ENCODE measurements at places on chromosomes 2 and 18.

DNA sequence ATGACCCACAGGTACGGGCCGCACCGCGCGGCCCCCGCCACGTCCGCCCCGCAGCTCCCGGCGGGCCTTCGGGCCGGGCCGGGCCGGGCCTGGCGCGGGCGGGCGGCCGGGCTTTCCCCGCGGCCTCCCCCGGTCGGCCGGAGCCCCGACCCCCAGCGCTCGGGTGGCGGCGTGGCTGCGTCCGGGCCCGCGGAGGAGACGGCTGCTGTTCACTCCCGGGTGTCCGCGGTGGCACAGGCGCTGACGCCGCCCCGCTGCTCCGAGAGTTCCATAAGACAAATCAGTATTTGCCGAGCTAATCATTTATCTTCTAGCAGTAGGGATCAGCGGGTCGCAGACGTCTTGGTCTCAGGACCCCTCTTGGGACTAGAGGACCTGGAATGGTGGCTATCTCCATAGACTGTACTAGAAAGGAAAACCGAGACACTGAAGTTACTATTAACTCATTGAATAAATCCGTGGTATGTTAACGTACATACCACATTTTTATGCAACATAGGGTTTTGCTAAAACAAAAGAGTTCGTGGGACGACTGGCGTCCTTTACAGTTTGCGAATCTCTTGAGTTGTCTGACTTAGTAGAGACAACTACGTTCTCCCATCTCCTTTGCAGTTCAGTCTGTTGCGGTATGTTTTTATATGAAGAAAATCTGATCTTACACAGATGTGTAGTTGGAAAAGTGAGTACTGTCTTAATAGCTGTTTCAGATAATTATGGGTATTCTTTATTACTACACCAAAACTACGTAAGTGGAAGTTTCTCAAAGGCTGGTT, 500 bp downstream of the LIMS1 start:
- peak; percentile 19 for DNase-seq

GRCh38 chr2:96546321-96546720, 9.8 kb downstream of the ARID5A start:
- no peak for DNase-seq

GRCh38 chr18:12011199-12011956, 30.1 kb downstream of the IMPA2 start:
- no peak for DNase-seq

GRCh38 chr18:5439986-5440696, 103.7 kb downstream of the EPB41L3 start:
- no peak for DNase-seq

DNA sequence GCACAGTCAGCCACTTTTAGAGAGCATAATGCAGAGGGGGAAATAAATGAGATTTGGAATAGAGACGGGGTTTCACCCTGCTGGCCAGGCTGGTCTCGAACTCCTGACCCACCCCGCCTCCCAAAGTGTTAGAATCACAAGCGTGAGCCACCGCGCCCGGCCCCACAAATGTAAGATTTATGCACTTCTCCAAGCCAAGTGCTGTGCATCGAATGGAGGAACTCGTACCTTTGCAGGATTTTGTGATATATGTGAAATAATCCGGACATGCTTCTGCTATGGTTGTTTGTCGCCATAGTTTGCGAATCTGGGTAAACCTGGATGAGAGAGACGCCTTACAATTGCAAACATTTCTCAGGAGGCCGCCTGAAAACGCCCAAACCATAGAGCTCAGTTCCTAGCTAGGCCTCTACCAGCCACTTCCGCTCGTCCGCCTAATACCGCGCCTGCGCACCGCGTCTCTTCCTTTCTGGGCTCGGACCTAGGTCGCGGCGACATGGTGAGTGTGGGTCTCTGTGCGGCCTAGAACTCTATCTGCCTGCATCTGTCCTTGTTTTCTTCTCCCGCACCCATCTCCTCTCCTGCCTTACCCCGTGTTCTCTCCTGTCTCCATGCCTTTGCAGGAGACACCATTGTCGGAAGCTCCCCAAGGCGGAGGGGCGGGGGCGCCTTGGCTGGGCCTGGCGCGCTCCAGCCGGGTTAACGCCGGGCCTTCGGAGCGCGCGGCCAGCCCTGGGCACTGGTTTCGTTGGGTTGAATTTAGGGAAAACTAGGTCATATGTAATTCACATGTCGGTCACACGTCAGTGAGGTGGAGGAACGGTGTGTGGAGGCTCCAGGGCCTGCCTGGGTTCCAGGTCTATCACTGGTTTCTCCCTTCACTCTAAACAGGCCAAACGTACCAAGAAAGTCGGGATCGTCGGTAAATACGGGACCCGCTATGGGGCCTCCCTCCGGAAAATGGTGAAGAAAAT, at the start of gene RPL37A:
Gene RPL37A, plus strand, starts transcription at position 466 of the 974 bp plus-strand sequence. Its CDS starts 31 bp downstream, at position 497.
- DNase-seq = peak; percentile 98

DNA sequence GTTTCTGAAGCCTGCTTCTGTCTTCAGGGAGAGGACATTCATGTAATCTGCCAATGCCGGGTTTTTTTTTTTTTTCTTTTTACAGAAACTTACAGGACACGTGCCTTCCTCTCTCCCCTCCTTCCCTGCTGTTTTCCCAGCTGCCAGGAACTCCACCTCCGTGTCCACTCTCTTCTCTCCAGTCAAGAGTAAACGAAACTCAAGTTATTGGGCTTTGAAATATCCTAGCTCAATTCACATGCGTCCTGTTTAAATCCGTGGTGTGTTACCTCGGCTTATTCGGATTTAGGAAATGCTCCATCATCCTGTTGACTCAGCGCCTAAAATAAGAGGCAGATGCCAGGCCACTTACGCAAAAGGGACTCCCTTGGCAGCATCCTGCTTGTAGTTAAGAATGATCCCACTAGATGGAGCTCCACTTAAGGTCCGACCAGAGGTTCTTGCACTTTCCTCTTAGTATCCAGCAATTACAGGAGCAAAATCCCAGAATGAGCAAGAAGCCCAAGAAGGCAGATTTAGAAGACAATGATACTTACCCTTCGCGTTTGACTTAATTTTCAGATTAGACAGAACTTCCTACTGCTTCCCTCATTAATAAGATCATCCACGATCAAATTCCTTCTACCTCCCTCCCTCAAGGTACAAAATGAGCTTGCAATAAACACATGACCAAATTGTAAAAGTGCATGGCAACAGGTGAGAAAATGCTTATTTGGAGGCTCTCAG, 97.2 kb upstream of the ZCCHC2 start:
- DNase-seq = peak; percentile 92

DNA sequence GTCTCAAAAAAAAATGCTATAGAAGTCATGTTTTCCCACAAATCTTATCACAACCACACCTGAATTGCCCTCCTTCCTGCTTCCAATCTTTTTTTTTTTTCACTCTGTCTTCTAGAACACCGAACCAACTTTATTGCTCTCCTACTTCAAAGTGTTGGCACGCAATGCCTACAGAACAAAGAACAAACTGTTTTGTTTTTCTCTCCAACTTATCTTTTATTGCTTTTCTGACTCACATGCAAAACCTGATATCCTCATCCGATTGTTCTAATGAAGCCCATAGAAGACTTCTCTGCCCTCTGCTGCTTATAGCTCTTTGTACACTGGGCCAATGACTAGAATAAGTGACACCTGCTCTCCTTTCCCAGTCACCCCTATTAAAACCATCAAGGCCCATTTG, 602.8 kb downstream of the EPHA4 start:
- DNase-seq = no peak

GRCh38 chr2:208047840-208048239, 22.5 kb upstream of the PLEKHM3 start:
- no peak for DNase-seq

GRCh38 chr2:74573747-74574562, 19.4 kb downstream of the DOK1 start:
- no peak for DNase-seq

DNA sequence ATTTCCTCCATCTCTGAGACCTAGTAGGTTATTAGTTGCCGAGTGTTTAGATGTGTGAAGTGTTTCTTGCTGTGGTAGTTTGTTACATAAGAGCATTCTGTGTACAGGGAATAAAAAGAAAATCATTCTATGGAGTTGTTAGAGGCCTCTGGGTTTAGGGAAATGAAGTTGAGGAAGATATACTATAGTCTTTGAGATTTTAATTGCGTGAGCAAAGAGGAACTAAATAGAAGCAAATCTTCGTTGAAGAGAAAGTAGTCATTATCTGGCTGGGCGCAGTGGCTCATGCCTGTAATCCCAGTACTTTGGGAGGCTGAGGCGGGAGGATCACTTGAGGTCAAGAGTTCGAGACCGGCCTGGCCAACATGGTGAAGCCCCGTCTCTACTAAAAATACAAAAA, 19.0 kb downstream of the USP39 start:
- no peak for DNase-seq

DNA sequence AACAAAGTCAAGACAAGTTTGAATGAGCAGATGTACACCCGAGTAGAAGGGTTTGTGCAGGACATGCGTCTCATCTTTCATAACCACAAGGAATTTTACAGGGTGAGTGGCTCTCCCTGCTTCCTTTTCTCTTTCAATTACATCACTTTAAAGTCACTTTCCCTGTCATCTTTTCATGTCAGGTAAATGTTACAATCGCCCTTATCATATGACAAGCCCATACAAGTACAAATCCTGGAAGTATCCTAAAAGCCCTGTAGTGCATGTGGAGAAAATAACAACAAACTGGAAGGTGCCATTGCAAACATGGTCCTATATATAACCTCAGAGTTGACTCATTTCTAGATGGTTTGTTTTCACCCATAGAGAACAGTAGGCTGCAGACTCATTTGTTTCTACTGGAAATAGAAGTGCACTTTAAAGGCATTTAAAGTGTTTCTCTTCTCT, 126.0 kb downstream of the SP100 start:
- no peak for DNase-seq

DNA sequence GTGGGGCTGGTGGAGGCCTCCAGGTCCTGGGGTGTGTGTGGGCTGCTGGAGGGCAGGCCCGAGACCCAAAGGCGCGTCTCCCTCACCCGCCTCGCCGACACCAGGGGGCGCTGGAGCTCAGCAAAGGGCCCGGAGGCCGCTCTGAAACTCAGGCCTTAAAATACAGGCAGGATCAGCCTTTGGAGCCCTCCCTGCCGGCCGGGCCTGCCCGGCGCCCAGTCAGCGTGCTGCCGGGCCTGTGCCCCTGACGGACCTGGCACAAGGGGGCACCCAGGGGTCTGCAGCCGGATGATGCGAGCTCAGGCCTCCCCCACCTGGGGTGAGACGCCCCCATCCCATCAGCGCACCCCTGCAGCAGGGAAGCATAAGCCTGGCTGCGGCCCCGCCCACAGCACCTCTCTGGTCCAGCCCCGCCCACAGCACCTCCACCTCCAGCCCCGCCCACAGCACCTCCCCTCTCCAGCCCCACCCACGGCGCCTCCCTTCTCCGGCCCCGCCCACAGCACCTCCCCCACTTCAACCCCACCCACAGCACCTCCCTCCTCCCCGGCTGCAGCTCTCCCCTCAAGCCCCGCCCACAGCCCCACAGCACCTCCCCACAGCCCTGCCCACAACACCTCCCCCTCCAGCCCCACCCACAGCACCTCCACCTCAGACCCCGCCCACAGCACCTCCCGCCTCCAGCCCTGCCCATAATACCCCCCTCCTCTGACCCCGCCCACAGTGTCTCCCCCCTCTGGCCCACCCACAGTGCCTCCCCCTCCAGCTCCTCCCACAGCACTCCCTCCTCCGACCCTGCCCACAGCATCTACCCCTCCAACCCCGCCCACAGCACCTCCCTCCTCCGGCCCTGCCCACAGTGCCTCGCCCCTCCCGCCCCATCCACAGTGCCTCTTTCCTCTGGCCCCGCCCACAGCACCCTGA, 92.8 kb upstream of the OTOS start:
- peak; percentile 69 for DNase-seq

DNA sequence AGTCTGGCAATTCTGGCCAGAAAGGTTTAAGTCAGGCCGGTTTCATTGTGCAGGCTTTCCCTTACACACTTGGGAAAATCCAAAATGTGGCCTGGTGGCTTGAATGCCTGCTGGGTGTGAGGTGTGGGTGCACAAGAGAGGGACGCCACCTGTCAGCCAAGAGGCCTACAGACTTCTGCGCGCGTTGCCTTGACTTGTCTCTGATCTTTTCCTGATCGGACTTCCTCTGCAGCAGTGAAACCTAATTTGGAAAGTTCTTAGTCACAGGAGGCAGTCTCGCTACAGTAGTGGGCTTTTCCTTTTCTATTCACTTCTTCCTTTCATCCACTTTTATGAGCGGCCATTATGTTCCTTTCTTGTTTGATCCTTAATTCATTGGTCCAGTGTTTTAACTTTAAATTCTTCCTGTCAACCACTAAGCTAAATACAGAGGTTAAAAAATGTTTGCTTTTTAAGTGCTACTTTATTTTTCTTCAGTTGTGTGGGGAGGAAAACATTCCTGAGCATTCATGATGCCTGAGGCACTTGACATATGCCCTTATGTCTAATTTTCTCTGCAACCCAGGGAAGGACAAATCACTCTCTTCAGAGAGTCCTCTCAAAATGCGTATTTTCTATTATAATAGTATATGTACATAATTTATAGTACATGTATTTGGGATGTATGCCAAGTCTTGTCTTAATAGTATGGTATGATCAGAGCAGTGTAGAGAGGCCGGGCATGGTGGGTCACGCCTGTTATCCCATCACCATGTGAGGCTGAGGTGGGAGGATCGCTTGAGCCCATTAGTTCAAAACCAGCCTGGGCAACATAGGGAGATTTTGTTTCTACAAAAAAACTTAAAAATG, 128.9 kb downstream of the WDSUB1 start:
- DNase-seq = no peak

DNA sequence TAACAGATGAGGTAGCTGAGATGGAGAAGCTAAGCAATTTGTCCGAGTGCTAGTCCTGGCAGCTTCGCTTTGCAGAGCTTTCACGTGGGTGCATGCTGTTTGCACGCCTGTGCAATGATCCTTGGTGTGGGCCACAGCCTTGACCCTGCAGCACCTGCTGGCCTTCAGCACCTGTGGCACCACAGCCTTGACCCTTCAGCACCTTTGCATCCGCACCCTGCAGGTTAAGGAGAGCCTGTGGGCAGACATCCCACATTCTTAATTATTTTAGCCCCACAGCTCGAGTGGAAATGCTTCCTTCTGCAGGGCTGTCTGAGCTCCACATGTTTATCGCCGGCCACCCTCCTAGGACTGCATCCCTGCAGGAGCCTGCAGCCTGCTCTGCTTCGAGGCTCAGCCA, 19.3 kb downstream of the NCK2 start:
- no peak for DNase-seq

DNA sequence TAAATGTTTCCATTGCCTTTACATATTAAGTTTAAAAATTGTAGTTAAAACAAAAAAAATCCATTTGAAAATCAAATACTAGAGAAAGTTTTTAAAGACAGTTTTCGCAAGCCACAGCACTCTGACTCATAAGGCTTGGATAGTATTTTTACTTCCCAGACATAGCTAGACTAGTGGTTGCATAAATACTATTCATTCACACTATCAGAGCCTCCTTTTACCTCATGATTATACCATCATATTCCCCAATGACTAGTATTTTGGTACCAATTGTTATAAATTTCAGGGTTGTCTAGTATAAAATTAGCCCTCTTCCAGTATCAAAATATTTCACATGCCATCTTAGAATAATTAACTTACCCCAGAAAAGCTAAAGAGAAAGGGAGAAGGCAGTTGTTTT, 393.5 kb downstream of the ERBB4 start:
- DNase-seq = no peak

GRCh38 chr2:190409616-190410015, 1.5 kb downstream of the MFSD6 start:
- peak; percentile 37 for DNase-seq

GRCh38 chr2:85998071-85998991, 107.4 kb downstream of the POLR1A start:
- DNase-seq = no peak

- no peak for DNase-seq
Observed at GRCh38 chr2:226656367-226656766, 143.3 kb downstream of the IRS1 start.

Data from NCI-H1694 treated with DMSO at 0.1 percent for 48 hours (cell line).